ENCODE measurements at places on chromosomes 13 and 19.

DNA sequence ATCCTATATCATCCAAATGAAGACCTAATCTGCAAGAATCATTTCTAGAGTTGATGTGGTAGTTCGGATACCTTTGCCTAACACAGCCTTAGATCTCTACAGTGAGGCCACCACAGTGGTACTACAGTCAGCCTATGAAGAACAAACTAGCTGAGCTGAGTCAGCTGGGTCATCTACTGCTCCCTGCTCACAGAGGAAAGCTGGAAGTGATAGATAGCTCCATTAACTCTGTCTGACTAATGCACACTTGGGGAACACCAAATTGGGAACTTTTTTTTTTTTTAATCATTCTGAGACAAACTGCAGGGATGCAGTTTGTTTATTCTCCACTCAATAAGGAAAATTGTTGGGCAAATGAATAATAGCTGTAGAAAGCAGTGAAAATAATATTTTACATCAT lies 1160.6 kb downstream of the PCDH9 start:
- DNase-seq: no peak

GRCh38 chr13:40077396-40078027 lies 422.1 kb downstream of the COG6 start:
- DNase-seq: no peak

GRCh38 chr19:1256646-1257474 lies 8.5 kb downstream of the MIDN start:
- DNase-seq: peak; percentile 19

GRCh38 chr13:42211704-42212464 lies 60.1 kb upstream of the AKAP11 start:
- no peak for DNase-seq

GRCh38 chr13:104691767-104692467 lies 1625.7 kb upstream of the SLC10A2 start:
- no peak for DNase-seq
